ENCODE measurements at places on chromosomes 7 and 10.

DNA sequence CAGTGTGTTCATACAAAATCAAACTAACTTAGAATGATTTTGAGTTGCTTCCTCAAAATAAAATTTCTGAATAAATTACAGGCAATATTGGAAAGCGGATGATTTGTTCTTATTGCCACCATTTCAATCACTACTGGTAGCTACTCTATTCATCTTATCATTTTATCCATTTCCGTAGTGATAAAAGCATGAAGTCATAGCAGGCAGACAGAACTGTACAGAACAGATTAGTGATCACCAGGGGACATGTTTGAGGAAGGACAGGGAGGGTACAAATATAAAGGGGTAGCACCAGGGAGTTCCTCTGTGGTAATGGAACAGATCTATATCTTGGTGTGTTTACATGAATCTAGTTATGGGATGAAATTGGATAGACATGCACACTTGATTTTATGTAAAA, 138.5 kb downstream of the WNT2 start:
- no peak for DNase-seq

GRCh38 chr10:51188866-51189265, 114.6 kb downstream of the PRKG1 start:
- no peak for DNase-seq

DNA sequence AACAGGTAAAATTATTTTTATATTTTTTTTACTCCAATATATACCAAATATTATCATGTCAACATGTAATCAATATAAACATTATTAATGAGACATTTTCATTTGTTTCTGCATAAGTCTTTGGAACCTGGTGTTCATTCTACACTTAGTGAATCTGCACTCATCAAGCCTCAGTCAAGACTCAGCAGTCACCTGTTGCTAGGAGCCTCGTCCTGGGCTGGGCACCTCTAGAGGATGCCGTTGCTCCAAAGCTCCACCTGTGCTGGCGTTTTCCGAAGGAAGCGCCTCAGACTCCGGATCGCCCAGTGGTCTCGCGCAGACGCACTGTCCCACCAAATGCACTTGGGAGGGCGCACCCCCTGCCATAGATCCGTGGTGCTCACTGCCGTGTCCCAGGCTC, 604.7 kb upstream of the MKI67 start:
- no peak for DNase-seq

GRCh38 chr10:124450012-124450782, at the start of gene NKX1-2:
Gene NKX1-2 (minus strand): TSS chr10:124450035. CDS start chr10:124449943, 92 bp downstream.
- no peak for DNase-seq

GRCh38 chr7:151999424-152000090, 25.9 kb upstream of the GALNT11 start:
- no peak for DNase-seq

DNA sequence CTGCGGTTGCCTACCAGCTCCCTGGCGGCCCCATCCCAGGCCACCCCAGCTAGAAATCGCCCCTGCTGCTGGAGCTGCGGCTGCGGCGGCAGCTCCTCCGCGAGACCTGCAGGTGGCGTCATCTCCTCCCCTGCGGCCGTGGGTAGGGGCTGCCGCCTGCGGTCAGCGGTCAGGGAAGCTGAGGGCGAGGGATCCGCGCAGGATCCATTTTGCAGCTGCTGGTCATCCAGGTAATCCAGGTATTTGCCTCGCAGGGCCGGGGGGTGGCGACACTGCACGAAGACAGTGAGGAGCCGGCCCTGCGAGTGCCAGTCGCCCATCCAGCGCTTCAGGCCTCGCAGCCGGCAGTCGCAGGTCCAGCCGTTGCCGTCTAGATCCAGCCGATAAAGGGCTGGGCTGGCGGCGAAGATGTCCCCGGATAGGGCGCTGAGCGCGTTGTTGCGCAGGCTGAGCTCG, 1.5 kb downstream of the TRIL start:
- DNase-seq = no peak

DNA sequence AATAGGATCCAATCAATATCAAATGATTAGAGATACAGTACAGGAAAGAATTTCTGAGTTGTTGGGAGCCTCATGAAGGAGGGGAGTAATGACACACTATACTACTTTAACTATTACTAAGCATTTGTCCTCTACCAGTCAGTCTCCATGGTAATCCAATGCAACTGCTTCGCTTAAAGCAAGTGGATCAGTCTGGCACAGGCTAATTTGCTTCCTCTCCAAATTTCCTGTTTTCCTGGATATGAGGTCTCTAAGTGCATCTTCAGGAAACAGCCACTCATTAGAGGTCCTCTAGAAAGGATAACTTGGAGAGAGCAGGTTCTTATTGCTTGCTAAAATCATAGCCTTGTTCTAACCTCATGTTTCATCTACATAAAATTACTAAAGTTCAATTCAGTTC, 8.4 kb upstream of the SEPTIN7 start:
- no peak for DNase-seq

DNA sequence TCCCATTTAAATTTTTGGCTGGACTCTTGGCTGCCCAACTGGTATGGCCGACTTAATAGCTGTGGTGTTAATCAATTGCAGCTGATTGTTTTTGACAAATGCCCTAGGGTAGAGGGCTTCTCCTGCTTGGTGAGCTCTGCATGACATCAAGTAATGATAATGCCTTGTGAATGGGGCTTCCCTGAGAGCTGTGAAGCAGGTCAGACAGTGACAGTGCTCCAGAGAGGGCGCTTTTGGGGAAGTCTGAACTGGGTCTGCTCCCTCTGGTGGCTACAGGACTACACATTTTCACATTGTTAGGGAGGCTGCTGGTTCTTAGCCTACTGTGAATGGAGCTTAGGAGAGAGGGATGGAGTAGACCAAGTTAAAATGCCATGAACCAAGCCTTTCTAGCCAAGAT, 98.8 kb downstream of the SDK1 start:
- DNase-seq = peak; percentile 24

- DNase-seq = peak; percentile 28
Measured at GRCh38 chr10:75235375-75236177, at the start of gene COMTD1. Gene COMTD1 (minus strand): TSS chr10:75235957. CDS start chr10:75235928, 29 bp downstream.

DNA sequence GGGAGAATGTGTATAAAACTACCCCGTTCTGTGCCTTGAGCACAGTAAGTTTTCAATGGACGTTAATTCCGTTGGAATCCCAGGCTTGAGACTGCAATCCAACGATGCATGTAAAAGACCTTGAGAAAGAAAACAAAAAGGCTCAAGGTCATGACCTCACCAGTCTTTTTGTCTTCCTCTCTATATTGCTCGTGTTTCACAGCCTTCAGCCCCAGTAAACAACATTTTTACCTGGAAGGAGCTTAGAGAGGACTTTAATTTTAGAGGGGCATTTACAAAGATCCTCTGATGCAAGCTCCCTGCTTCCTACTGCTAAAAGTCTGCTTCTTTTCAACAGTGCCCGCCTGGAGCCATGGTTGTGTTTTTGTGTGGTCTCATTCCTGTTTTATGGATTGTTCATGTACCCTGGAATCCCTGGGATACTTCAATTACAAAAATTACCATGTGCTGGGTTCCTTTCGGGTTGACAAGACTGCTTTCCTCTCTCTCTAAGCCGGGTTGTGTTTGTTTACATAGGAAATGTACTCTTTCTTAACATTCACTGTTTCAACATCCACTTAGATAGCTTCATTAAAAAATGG, 320.1 kb upstream of the NFE2L3 start:
- DNase-seq = no peak

- no peak for DNase-seq
Measured at GRCh38 chr10:11224792-11225416, 207.2 kb downstream of the CELF2 start.

DNA sequence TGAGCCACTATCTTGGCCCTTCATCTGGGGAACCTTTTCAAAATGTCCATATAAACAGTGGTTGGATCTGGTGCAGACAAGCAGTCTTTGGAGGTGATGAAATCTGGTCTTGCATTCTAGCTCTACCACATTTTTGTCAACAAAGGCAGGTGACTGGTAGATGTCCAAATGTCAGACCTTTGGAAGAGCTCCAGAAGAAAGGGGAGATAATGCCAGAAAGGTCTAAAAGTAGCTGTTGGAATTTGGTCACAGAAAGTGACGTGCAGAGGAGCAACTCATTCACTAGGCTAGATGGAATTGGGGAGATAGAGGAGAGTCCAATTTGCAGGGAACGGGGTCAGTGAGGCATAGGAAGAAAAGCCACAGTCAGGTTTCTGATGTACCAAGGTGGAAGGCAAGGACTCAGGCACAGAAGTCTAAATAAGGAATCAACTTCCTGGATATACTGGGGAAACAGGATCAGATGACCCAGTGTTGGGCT, 36.4 kb upstream of the WAC start:
- no peak for DNase-seq

DNA sequence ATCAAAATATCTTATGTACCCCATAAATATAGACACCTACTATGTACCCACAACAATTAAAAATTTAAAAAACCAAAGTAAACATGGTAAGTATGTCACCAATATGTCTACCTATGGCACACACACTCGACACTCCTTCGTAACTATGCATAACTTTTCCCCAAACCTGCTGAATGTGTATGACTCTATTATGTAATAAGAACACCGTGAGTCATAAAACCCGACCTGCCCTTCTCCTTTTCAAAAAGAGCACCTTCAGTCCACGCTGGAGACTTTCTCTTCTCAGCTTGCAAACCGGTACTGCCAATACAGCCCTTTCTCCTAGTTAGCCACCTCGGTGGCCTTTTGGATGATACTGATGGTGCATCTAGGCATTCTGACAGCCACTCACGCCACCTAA, 186.3 kb downstream of the PRPF18 start:
- DNase-seq = no peak

DNA sequence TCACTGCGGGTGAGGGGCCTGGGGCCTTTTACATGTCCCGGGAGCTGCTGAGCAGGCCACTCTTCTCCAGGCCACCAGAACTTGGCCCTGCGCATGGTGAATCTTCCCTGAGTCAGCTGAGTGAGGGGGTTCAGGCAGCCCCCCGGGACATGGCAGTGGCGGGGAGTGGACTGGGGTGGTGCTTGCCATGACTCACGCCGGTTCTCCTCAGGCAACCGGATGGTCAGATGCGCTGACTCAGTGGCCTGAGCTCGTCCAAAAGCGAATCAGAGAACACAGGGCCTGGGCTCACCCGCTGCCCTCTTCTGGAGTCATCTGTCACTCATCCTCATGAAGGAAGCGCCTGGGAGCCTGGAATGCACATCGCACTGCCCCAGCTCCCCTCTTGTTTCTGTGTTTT, 33.5 kb downstream of the HTRA1 start:
- DNase-seq = no peak

GRCh38 chr10:125976960-125977605, 80.7 kb downstream of the FANK1 start:
- DNase-seq = no peak

- DNase-seq = no peak
Measured at GRCh38 chr7:132815696-132816311, 239.5 kb upstream of the PLXNA4 start.

All from SHP77 treated with DMSO at 0.1 percent for 48 hours (cell line).